LHCN-M2 (cell line): ENCODE measurements at places on chromosomes 1 and 21. TPM values are rescaled to one million over a fixed set of nuclear protein-coding genes. Genes with fewer than 3 reads are reported as not detected.

The PLA2G2A gene
- not detected in 2 replicates for total RNA-seq

The KIRREL1 gene
- 78.8 and 79.9 TPM in 2 replicates for total RNA-seq

The PCP4L1 gene
- total RNA-seq, result 0.17 TPM in 1 of 2 replicates, not detected in the other

The KISS1 gene
- not detected in 2 replicates for total RNA-seq
